Ovary (tissue), 10 donors: ENCODE measurements at places on chromosomes 7 and 10.

DNA sequence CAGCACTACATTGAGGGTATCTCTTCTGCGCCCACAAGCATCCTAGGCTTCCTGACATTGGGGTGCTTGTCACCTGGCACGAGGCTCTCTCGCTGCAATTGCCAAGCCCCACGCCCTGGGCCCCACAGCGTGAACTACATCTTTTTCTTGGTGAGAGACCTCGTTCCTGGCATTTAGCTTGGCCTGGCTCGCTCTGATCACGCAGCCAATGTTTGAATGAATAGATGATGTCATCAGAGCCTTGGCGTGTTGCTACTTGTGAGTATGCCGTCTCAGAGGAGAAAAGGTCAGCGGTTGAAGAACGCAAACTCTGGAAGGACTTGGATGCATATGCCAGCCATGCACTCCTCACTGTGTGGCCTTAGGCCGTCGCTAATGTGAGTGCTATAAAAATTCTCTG, 150.2 kb upstream of the AUTS2 start:
- no peak for DNase-seq

DNA sequence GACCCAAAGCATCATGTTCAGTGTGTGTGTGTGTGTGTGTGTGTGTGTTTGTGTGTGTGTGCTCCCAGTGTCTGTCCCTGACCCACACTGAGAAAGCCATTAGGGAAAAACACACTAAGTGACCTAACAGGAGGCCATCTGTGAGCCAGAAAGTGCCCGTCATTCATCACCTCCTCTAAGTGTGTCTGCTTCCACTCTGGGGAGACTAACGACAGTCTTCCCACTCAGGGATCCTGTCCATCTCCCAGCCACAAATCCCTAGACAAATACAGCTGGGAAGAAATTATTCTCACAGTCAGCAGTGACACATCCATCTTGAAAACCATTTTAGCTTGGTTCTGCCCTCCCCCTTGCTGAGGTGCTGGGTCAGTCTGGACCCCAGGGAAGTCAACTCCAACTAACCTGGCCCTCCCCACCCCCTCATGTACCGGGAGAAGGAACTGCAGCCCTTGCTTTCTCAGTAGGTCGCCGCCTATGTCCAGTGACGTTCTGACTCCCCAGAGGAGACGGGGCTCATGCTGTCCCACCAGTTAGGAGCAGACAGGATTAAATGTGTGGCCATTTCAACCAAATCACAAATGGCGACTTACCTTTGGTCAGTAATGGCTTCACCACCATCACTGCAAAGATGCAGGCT, 296.5 kb upstream of the ZNF32 start:
- DNase-seq = no peak

DNA sequence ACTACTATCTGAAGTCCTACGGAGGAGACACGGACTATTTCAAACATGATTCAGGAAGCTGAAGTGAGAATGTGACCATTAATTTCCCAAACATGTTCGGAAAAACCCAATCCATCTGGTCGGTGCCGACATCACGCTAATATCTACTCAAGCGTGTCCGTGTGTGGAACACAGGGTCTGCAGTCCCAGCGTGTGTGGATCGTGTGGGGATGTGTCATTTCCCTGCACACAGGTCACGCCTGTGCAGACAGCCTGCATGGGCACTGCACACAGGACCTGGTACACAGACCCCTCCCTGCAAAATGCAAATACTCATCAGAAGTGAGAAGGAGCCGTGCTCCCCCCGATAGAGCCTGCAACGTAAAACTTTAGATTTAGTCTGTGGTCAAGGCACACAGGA, 57.8 kb downstream of the CARD11 start:
- no peak for DNase-seq

- no peak for DNase-seq
These were observed 201.6 kb downstream of the MBL2 start for GRCh38 chr10:52571018-52571417.

- no peak for DNase-seq
These were observed 20.9 kb downstream of the MORN4 start for GRCh38 chr10:97612386-97612785.

DNA sequence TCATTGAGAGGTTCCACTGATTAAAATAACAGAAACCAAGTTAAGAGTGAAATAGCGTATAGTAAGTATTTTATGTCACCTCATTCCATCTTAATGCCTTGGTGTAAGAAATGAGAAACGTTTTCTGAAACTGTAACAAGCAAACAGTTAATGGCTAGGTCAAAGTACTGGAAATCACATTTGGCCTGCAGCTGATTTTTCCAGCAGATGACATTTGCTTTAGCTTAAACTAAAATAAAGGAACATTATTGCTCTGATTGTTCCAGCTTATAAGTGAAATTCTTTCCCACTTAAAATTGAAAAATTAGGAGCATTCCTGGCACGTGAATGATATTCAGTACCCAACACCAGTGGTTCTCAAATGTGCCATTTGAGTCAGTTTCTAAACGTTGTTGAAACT, 213.6 kb upstream of the DPP6 start:
- DNase-seq = no peak

- DNase-seq = no peak
These were observed 16.4 kb downstream of the ARL4A start for GRCh38 chr7:12703881-12704280.
